ENCODE measurements at places on chromosomes 7 and 10. TPM values are rescaled to one million over a fixed set of nuclear protein-coding genes. Genes with fewer than 3 reads are reported as not detected.
A peak's percentile ranks its signal among the peaks of the same experiment; 100 is the strongest.

DNA sequence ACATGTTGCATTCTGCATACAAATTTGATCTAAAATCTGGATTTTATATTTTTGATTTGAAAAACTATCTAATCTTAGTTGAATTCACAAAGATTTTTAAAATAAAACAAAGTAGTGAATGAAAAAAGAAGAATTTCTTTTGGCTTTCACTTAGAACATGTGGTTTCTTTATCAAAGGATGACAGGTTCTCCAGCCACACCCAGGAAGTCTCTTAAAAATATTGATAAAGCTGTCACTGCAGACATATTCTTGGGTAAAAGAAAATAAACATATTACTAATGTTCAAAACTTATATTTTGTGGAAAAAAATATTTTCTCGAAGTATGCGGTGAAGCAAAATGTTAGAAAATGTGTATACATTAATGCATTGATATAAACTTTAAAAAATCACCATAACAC is 44.3 kb downstream of the ARL4A start:
- H3K27me3 ChIP-seq: no peaks in the 10 kb centered on the region
- H3K27ac ChIP-seq: no peak overlapping the region
- DNase-seq: no peak
- no peaks in the 10 kb centered on the region for H3K36me3 ChIP-seq
- H3K4me1 ChIP-seq: peaks cover 11% of the 10 kb centered on the region

DNA sequence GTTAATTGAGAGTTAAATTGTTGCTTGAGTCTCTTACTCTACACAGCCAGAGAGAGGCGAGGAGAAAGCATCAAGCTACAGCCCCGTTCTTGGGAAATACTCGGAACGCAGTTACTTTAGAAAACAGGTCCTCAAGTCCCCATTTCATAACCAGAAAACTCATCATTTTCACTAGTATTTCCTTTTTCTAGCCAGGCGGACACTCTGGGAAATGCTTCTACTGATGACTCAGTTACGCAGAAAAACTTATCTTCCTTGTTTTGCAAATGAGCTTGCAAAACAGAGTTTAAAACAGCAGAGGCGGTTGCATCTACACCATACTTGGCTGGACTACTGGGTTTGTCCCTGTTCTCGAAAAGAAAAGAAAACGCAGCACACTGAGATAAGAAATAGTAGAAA is 111.4 kb upstream of the FGFR2 start:
- H3K27me3 ChIP-seq: no peaks in the 10 kb centered on the region
- no peak for DNase-seq
- no peak overlapping the region for H3K27ac ChIP-seq
- no peak overlapping the region for H3K4me3 ChIP-seq

NUTM2B gene
- total RNA-seq: 1.2 TPM

DNA sequence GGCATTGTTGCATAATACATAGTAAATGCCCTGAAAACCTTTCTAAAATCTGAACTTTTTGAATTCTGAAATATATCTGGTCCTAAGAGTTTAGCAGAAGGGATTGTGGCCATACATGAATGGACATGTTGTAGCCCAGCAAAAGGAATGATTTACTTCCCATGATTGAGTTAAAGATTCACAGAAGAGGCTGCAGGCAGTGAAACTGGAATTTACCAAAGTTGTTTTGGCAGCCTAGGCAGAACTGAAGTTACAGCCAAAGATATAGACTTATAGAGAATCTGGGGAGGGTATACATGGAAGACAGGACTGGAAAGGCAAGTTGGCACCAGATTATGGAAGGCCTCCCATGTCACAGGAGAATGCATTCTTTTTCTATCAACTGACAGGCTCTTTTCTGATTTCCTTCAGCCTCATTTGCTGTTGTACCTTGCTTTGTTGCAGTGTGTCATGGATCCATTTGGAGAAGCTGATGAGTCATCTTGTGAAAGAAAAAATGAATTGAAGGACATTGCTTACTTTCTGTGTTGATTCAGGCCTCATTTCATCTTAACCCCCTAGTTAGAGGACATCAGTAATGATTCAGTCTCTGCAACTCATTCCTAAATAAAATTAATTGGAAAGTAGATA is 356.2 kb upstream of the LRGUK start:
- no peak for DNase-seq
- H3K4me3 ChIP-seq: no peak overlapping the region
- no peaks in the 10 kb centered on the region for H3K36me3 ChIP-seq
- no peaks in the 10 kb centered on the region for H3K27me3 ChIP-seq
- no peaks in the 10 kb centered on the region for H3K4me1 ChIP-seq
- no peak overlapping the region for H3K27ac ChIP-seq

TRIM74 gene
- total RNA-seq: 0.84 TPM

DNA sequence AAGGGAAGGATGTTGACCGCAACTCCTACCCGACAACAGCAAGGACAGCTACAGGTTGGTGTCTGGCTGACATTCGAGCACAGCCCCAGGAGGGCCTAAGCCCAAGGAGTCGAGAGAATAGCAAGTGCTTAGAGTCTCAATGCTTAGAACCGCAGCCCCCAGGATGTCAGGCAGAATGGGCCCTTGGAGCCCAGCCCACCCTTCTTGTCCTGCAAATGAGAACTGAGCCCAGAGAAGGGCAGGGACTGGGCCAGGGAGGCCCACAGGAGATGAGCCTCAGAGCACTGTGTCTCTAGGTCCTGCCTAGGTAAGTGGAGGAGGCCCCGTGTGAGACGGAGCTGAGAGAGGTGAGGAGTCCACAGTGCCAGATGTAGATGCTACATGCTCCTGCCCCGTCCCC is 173.3 kb upstream of the ZMIZ1 start:
- no peaks in the 10 kb centered on the region for H3K36me3 ChIP-seq
- H3K27ac ChIP-seq: no peak overlapping the region
- DNase-seq: no peak
- no peak overlapping the region for H3K4me3 ChIP-seq

GRCh38 chr10:78865538-78865875 is 203.3 kb upstream of the ZMIZ1 start:
- no peaks in the 10 kb centered on the region for H3K36me3 ChIP-seq
- DNase-seq: no peak
- no peak overlapping the region for H3K4me3 ChIP-seq

- H3K4me3 ChIP-seq: no peak overlapping the region
- no peaks in the 10 kb centered on the region for H3K4me1 ChIP-seq
- no peak for DNase-seq
Observed at GRCh38 chr7:37933018-37933566, 12.7 kb downstream of the EPDR1 start.

DNA sequence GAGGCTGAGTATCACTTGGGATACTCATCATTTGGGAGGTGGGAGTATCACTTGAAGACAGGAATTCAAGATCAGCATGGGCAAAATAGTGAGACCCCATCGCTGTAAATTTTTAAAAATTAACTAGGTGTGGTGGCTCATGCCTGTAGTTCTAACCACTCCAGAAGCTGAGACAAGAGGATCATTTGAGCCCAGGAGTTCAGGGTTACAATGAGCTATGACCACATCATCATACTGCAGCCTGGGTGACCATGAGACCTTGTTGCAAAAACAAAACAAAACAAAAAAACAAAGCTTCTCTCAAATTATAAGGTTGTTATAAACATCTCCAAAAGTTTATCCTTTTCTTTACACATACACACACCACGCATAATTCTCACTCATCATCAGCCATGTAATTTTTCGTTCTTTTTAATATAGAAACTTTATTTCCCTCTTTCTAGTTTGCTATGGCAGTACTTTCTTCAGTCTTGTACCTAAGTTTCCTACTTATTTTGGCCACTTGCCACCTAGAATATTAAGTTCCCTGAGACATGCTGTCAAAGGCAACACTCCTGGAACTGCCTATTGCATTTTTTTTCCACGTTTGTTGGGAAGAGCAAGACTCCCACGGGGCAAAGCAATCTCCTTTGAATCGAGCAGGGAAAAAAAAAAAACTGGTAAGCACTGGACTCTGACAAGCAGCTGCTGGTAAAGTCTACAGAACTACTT is 37.1 kb downstream of the SKIDA1 start:
- no peaks in the 10 kb centered on the region for H3K36me3 ChIP-seq
- H3K27me3 ChIP-seq: no peaks in the 10 kb centered on the region
- DNase-seq: no peak
- H3K4me3 ChIP-seq: no peak overlapping the region
- H3K4me1 ChIP-seq: no peaks in the 10 kb centered on the region

DNA sequence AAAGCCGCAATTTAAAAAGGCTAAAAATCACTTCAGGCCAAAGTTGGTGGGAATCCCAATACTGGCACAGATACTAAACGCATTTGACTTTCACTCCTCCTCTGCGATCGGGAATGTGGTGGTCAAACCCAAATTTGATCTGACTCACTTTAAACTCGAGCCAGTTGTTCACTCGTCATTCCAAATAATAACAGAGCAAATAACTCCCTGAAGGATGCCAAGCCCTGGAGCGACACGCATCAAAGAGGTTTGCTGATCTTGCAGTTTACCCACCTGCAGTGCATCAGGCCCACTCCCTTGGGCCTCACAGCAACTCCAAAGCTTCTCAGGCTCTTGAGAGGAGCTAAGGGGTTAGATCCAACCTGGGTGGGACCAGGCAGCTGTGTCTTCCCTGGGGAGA is 12.2 kb downstream of the PTN start:
- H3K27me3 ChIP-seq: no peaks in the 10 kb centered on the region
- H3K27ac ChIP-seq: no peak overlapping the region
- H3K4me1 ChIP-seq: no peaks in the 10 kb centered on the region
- H3K4me3 ChIP-seq: no peak overlapping the region
- no peak for DNase-seq

AGBL3 gene
- total RNA-seq: 8.8 TPM

VAX1 gene
- not detected for total RNA-seq

GRCh38 chr10:71512761-71513539 is 116.2 kb downstream of the CDH23 start:
- H3K27ac ChIP-seq: no peak overlapping the region
- peak; percentile 43 for DNase-seq
- no peaks in the 10 kb centered on the region for H3K4me1 ChIP-seq
- no peak overlapping the region for H3K4me3 ChIP-seq
- H3K36me3 ChIP-seq: no peaks in the 10 kb centered on the region

ABCB1 gene
- total RNA-seq: 2.3 TPM

PHKG1 gene
- 4.6 TPM for total RNA-seq

LRRC72 gene
- not detected for total RNA-seq

- H3K27ac ChIP-seq: no peak overlapping the region
- H3K27me3 ChIP-seq: no peaks in the 10 kb centered on the region
- no peaks in the 10 kb centered on the region for H3K4me1 ChIP-seq
- H3K4me3 ChIP-seq: no peak overlapping the region
- no peaks in the 10 kb centered on the region for H3K36me3 ChIP-seq
Observed at GRCh38 chr10:70513848-70514309, 35.3 kb downstream of the PALD1 start.

TMEM229A gene
- total RNA-seq: not detected

DNA sequence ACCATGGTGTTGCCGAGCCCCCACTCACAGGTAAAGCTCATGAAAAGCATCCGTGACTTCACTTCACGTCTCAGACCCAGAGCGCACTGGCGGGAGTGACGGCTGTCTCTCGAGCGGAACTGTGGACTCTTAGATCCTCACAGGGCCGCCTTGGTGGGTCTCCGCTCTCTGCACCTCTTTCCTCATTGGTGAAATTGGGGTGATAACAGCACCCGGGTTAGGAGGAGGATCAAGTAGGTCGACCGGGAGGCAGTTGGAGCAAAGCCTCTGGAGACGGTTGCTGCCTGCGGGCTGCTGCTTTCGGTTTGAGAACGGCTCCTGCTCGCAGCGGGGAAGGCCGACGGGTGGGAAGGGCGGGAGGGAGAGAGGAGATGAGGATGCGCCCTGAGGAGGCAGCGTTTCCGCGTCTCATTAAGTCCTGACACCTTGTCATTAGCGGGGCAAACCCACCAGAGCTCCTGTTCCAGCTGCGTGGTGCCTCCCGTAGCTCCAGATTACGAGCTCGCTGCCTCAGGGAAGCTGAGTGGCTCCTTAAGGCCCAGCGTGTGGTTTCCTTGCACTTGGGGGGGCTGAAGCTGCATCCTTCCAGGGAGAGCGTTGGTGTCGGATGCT is 51.9 kb upstream of the CFAP46 start:
- H3K4me1 ChIP-seq: no peaks in the 10 kb centered on the region
- no peak overlapping the region for H3K4me3 ChIP-seq
- H3K36me3 ChIP-seq: no peaks in the 10 kb centered on the region
- no peak for DNase-seq

RASSF4 gene
- total RNA-seq: 26.7 TPM

DNA sequence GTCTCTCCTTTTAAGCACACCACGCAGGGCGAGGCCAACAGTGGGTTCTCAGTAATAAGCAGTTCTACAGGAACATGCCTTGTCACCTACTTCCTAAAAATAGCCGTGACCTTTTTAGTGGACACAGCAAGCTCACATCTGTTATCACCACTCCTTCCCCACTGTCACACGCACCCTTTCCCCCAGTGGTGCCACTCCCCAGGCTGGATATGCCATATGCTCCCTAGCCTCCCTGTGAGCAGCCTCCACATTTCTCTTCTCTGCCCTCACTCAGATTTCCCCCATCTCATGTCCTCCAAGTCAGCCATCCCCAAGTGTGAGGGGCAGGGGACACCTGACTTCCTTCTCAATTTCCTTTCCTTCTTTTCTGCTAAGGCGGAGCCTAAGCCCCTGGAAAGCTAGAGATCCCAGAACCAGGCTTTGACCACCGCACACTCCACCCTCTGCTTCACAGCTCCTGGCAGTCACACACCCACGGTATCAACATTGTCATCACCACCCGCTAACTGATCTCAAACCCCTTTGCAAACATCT is 3.7 kb downstream of the ANXA11 start:
- H3K4me1 ChIP-seq: peaks cover 6% of the 10 kb centered on the region
- peak; percentile 43 for DNase-seq
- no peaks in the 10 kb centered on the region for H3K27me3 ChIP-seq
- H3K36me3 ChIP-seq: no peaks in the 10 kb centered on the region
- H3K27ac ChIP-seq: peak overlapping the region; percentile 76

- H3K4me1 ChIP-seq: no peaks in the 10 kb centered on the region
- no peak for DNase-seq
- no peak overlapping the region for H3K27ac ChIP-seq
Observed at GRCh38 chr7:44654255-44654796, 47.9 kb downstream of the OGDH start.

DNA sequence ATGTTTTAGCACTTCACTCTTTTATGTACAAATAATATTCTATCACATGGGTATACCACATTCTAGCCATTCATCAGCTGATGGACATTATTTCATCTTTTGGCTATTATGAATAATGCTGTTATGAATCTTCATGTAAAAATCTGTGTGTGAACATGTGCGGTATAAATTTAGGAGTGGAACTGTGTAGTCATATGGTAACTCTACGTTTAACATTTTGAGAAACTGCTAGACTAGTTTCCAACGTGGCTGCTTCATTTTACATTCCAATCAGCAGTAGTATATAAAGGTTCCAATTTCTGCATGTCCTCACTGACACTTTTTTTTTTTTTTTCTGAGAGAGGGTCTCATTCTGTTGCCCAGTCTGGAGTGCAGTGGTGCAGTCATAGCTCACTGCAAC is 8.3 kb downstream of the RAMP3 start:
- H3K36me3 ChIP-seq: no peaks in the 10 kb centered on the region
- H3K4me1 ChIP-seq: no peaks in the 10 kb centered on the region
- no peak overlapping the region for H3K27ac ChIP-seq
- no peak for DNase-seq

- peaks cover 2% of the 10 kb centered on the region for H3K36me3 ChIP-seq
- DNase-seq: no peak
- no peaks in the 10 kb centered on the region for H3K27me3 ChIP-seq
- H3K27ac ChIP-seq: no peak overlapping the region
Observed at GRCh38 chr10:49534670-49535381, 4.1 kb downstream of the ERCC6 start.

CLDN4 gene
- total RNA-seq: 0.19 TPM

Measured in aorta (tissue), 5 donors.